Activated CD4-positive, CD25-positive, alpha-beta regulatory T cell (primary cell): ENCODE measurements at places on chromosomes 11 and 22.

DNA sequence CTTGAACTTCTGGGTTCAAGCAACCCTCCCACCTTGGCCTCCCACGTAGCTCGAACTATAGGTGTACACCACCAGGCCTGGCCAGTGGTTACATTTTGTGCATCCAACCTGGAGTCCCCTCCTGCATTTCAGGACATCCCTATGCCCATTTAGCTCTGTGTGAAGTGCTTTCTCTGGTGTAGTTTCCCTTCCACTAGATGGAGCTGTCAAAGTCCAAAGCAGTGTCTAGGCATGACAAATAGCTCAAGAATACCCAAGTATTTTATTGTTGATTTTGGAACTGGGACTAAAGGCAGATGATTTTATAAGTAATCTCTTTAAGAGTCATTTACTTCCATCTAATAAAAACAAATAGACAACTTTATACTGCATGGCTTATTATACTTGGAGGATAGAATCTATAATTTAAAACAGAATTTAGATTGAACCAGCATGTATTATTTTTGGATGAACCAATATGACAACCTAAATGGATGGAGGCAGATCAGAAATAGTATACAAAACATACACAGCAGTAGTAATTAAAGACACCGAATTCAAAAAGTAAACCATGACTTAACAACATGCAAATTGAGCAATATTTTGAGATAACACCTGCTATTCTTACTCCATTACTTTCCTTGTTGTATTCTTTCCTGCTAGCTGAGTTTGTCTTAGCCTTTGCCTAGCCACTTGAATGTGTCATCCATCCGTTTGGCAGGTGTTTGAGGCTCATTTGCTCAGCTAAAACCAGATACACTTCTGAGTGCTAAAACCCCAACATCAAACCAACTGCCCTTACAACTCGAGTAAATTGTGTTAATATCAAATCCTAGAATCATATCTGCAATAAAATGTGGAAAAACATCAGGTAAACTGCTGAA lies 37.7 kb downstream of the EIF4ENIF1 start:
- no peak for DNase-seq

GRCh38 chr11:6646918-6647679 lies 8.5 kb downstream of the DCHS1 start:
- DNase-seq, result no peak

DNA sequence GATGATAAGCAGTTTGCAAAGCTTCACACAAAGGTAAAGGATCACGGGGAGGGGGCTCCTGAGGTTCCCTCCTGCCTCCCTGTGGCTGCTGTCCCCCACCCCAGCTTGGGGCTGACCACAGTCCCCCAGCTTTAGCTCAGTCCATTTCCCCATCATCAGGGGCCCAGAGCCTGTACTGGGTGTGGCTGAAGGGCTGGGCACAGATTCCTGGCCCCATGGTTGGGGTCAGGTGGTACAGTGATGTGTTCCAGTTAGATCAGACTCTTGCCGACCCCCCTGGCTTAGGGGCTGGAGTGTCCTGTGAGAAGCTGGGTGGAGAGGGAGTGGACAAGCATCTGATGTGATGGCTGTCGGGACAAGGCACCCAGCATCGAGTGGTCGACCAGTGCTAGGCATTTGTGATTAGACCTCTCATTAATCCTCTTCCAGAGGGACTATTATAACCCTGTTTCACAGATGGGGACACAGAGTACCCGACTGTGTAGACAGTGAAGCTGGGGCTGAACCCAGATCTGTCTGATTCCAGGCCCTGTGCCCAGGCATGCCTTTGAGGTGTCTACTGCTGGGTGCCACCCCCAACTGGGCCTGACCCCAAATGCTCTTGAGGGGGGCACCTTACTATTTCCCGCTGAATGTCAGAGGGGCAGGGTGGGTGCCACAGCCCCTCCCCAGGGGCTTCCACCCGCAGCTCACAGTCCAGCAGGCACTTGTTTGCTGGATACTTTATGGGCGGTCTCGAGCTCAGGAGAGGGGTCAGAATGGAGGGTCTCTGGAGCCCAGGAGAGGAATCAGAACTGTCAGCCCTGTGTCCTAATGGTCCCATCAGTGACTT lies 4.3 kb downstream of the SHANK3 start:
- DNase-seq, result no peak

DNA sequence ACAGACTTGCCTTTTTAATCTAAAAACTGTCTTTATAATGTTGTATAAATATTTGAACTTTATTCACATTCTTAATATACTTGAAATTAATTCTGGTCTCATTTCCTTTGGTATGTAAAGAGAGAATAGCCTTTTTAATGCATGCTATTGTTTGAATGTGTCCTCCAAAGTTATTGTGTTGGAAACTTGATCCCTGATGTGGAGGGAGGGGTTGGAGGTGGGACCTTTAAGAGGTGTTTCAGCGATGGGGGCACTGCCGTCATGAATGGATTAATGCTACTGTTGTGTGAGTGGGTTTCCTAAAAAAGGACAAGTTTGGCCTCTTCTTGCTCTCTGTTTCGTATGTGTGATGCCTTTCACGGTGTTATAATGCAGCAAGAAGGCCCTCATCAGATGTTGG lies 131.7 kb downstream of the DDX10 start:
- DNase-seq, result no peak

- DNase-seq, result no peak
Measured at GRCh38 chr22:25540166-25540907, 24.1 kb upstream of the GRK3 start.

DNA sequence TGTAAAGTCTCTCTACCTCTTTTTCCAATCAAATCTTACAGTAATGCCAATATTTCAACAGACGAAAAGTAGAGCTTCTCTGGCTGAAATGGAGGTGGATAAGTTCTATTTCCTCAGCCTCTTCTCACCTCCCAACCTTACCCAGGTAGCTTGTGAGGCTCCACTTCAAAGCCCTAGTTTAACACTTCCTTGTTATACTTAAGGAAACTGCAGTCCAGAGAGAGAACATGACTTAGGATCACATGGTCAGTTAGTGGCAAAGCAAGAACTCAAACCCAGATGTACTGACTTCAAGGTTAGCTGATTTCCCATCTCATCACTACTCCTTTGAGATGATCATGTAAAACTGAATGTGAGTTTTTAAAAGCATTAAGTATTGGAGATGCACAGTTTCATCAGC lies 32.5 kb downstream of the PAK1 start:
- DNase-seq, result no peak

DNA sequence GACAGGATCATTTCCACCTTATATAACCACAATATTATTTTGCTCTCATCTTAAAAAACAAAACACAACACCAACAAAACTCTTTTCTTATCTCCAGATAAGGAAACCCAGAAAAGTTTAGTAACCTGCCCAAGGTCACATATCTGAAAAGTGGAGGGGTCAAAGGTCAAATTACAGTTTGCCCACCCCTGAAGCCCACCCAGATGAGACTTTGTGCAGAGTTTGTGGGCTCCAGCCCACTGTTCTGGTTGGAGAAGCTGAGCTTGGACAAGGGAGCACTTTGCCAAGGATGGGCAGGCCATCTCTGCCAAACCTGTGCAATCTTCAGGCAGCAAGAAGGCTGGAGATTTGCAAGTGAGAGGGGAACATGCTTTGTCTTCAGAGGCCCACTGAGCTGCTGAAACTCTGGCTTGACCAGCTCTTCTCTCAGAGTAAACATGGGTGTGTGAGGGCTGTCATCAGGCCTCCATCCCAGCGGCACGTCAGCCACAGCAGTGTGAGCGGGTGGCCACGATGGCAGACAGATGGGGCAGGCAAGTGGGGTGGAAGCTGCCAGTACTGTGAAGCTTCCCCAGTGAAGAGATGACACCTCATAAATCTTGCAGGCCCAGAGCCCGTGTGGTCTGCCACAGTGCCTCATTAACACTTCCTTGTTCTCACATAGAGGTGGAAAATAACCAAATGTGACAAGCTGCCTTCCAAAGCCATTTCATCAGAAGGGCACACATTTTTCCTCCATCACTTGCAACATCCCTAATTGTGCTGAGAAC lies 111.8 kb downstream of the CCDC81 start:
- DNase-seq, result no peak

DNA sequence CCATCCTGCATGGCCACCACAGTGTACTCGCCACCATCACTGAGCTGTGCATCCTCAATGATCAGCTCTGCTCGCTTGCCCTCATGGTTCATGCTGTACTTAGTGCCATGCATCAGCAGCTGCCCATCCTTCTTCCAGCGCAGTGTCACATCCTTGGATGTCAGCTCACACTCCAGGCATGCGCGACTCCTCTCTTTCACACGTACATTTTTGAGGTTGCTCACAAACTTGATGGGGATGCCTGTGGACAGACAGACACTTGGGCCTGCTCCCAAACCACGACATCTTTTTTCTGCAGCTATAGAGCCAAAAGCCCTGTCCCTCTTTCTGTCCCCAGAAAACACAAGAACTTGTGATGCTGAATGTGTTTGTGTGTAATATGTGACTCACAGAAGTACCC lies 10.5 kb downstream of the IGSF22 start:
- no peak for DNase-seq

GRCh38 chr11:83608571-83608970 lies 322.4 kb upstream of the CCDC90B start:
- no peak for DNase-seq
